ENCODE measurements at places on chromosomes 13 and 19.
A peak's percentile ranks its signal among the peaks of the same experiment; 100 is the strongest.

DNA sequence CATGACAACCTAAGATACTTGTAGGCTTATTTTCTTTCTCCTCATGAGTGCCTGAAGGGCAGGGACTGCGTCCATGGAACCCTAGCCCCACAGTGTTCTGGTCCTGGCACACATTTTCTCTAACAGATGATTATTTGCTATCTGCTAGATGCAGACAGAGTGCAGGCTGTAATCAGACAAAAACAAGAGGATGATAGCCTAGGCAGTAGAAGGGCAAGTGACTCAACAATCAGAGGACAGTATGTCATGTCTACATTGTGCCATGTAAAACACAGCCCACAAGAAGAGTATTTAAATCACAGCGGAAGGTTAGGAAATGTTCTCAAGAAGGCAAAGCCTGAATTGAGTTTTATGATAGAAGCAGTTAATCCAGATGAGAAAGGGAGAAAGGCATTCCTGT is 29.3 kb downstream of the MIPEP start:
- DNase-seq: no peak

DNA sequence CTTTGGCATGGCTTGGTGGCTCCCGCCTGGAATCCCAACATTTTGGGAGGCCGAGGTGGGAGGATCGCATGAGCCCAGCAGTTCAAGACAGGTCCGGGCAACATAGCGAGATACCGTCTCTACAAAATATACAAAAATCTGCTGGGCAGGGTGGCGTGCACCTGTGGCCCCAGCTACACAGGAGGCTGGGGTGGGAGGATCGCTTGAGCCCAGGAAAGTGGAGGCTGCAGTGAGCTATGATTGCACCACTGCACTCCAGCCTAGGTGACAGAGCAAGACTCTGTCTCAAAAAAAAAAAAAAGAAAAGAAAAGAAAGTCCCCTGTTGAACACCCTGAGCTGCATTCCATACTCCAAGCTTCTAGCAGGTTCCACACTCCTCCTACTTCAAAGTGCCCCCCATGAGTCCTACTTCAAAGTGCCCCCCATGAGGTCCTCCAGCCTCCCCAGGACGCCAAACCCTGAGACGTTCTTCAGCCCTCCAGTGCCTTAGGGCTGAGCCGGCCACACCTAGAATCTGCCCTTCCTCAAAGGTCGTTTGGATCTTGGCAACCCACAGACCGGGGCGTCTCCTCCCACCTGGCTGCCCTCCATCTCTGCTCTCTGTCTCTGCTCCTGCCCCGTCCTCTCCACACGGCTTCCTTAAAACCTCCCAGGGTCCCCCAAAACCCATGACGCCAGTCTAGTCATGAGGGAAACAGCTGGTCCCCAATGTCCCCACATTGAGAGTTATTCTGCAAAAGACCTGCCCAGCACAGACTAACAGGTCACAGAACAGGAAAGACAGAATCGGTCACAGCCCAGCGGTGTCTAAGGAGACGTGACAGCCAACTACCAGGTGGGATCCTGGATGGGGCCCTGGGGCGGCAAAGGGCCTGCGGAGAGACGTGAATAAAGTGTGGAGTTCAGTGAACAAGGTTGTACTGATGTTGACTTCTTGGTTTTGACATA is 4.8 kb downstream of the TJP3 start:
- DNase-seq: no peak

- DNase-seq: no peak
Observed at GRCh38 chr13:97858161-97858560, 95.3 kb upstream of the IPO5 start.

DNA sequence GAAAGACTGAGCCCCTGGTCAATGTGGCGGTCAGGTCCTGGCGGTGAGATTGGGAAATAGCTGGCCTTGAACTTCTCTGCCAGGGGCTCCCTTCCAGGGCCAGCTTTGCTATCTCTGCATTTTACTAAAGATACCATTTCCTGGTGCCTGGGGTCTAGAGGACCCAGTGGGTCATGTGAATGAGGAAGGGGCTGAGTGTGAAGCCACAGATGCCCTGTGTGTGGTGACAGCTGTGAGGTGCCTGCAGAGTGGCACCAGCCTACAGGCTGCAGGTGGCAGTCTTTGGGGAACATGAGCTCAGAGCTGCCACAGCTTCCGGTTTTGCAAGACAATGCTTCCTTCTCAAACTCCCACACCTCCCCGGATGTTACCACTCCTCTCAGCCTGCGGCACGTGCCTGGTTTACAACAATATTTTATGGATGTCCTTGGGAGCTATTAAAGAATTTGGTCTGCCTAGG is 5.2 kb upstream of the MLNR start:
- no peak for DNase-seq

DNA sequence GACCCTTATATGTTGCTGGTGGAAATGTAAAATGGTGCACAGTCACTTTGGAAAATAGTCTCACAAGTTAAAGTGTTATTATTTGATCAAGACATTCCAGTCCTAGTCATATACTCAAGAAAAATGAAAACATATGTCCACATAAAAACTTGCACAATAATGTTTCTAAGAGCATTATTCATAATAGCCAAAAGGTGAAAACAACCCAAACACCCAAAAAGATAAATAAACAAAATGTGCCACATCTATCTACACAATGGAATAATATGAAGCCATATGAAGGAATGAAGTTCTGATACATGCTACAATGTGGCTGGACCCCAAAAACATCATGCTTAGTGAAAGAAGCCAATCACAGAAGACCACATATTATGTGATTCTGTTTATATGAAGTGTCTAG is 14.4 kb upstream of the AKAP8 start:
- DNase-seq: no peak

DNA sequence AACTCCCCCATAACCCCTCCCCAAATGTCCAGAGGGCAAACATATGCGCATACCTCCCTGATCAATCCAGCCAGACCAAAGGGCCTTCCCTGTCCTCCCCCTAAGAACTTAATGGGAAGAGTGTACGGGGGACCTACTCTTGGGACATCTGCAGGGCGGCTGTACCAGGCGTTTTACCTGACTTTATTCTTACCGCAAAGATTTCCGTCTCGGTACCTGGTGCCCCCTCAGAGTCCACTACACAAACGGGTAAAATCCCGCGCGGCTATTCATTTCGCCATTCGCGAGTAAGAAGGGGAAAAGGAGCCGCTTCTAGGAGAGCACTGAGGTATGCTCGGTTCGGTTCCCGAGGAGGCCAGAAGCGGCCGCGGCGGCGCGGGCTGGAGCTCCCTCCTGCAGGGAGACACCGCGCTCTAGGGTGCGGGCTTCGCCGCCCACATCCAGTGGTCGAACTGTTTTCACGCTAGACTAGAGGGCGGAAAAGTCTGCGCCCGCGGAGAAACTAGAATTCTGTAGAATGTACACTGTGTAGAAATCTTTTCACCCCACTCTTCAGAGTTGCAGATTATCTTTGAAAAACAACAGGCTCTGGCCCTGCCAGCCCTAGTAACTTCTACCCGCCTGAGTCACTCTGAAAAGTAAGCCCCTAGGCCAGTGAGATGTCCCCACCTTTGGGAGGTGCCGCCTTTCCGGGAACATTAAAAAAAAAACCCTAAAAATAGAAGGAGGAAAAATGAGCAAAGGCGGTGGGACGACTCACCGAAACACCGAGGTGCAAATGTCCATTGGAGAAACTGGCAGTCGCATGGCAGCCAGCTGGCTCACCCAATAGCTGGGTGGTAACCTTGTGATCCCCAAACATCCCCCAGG is 3.8 kb upstream of the TSHZ3 start:
- DNase-seq: peak; percentile 54

DNA sequence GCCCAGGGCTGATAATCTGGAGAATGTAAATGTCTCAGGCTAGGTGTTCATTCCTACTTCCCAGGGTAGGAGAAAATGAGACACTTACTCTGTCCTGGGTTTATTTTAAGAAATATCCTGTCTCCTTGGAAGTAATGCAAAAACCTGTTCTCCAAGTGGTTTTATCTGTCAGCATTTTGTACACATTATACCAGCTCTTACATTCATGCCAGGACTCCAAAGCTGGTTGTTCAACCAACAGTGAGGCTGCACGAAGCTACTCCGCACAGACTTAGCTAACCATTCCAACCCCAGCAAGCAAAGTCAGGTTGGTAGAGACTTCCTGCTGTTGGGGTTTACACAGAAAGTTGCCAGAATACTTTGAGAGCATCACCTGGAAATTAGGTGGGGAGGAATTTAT is 55.6 kb downstream of the SLC7A1 start:
- no peak for DNase-seq

DNA sequence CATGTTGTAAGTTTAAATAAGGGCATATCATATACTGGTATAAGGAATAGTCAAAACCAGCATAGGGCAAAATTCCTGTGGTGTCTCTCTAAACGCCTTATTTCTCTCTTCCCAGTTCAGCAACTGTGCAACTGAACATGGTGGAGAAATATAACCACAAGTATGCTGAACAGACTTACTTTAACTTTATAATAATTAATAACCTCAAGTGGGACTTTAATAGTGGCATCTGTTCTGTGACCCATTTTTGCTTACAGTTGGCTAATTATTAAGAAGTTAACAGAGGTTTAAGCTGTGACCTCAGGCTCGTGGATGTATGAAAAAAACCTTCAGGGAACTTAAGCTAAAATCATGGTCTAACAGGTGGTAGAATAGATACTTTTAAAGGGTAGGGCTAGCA is 54.3 kb downstream of the MICU2 start:
- DNase-seq: no peak

- no peak for DNase-seq
Observed at GRCh38 chr13:33723365-33723764, 94.6 kb upstream of the RFC3 start.

GRCh38 chr19:48290771-48291488 is 21.0 kb downstream of the ZNF114 start:
- peak; percentile 92 for DNase-seq

- no peak for DNase-seq
Observed at GRCh38 chr19:46737298-46737654, 8.6 kb upstream of the FKRP start.

DNA sequence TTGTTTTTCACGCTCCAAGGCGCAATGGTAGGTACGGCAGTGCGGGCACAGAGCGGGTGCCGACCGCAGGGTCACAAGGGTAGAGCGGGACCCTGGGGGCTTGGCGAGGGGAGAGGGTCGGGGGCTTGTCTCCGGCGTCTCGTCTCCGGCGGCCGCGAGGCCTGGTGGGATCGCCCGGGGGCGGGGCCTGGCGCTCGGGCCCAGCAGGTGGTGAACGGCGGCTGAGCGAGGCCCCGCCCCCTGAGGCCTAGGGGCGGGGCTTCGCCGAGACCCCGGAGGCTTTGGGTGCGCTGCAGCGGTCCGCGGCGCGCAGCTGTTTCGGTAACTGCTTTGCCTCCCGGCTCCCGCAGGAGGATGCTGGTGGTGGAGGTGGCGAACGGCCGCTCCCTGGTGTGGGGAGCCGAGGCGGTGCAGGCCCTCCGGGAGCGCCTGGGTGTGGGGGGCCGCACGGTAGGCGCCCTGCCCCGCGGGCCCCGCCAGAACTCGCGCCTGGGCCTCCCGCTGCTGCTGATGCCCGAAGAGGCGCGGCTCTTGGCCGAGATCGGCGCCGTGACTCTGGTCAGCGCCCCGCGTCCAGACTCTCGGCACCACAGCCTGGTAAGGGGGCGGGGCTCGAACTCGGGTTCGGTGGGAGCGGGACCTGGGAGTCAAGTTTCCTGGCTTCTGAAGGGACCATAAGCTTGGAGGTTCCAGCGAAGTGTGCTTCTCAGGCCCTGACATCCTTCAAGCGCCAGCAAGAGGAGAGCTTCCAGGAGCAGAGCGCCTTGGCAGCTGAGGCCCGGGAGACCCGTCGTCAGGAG is at the start of gene TSEN34:
Gene TSEN34 (plus strand): TSS at position 298 of the 800 bp plus-strand sequence. CDS start 57 bp downstream, at position 355.
- peak; percentile 98 for DNase-seq

- no peak for DNase-seq
Observed at GRCh38 chr13:41654796-41655195, 197.4 kb downstream of the RGCC start.

DNA sequence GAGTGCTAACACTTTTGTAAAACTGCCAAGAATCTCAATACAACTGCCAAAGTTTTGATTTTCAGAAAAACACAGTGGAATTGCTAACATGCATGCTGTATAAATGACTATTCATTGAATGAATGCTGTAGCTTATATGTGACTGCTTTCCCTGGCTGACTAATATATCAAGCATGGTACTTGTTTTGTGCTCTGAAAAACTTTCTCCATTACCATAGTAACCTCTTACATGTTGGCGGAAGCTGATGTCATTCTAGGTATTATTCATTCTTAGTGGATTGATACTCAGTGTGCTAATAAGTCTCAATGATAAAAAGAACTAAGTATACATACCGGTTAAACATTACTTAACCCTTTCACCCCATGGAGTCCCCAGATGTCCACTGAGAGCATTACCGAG is 166.1 kb upstream of the MYO16 start:
- DNase-seq: no peak

DNA sequence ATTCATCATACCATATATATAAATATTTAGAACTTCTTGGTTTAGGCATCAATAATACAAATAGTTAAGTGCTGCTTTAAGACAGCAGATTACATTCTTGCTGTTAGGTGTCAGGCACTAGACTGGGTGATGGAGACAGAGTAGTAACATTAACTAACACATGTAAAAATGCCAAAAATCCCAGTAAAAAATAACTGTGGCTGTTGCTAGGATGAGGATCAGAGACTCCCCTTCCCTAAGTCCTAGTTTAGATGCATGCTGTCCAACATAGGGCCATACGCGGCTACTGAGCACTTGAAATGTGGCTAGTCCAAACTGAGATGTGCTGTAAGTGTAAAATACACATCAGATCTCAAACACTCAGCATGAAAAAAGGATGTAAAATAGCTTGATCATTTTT is 94.7 kb downstream of the CDADC1 start:
- DNase-seq: no peak

- DNase-seq: no peak
Observed at GRCh38 chr19:30029721-30030510, 87.9 kb downstream of the URI1 start.

DNA sequence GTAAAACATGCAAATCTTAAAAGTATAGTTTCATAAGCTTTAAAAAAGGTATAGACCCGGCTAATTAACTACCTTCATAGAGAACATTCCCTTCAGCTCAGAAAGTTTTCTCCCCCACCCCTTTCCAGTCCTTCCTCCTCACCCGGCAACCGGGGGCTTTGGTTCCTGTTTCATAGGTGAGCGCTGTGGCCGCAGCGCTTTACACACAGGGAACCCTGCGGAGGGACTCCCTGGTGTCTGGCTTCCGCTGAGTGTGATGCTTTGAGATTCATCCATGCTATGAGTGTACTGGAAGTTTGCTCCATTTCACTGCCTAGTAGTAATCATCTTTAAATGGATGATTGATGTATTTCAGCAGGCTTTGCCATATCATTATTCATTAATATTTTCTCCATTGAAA is 26.0 kb upstream of the PABPC3 start:
- no peak for DNase-seq

DNA sequence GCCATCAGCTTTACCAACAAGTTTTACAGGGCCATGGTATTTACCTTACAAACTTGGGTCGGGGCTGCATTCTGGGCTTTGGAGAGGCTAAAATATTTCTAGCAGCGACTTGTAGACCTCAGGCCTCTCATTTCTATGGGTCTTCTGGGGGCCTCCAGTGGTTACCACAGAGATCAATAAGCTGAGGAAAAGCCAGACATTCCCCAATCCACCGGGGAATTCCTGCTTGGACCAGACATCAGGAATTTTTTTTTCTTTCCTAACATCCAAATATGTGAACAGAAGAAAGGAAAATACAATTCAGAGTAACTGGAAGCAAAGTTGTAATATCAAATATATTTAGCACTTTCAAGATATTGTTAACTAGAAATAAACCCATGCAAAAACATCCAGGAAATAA is 1.5 kb downstream of the DZIP1 start:
- peak; percentile 19 for DNase-seq

GRCh38 chr13:72643311-72643989 is 84.0 kb downstream of the MZT1 start:
- DNase-seq: no peak
